ENCODE measurements at places on chromosomes 3 and 15.

DNA sequence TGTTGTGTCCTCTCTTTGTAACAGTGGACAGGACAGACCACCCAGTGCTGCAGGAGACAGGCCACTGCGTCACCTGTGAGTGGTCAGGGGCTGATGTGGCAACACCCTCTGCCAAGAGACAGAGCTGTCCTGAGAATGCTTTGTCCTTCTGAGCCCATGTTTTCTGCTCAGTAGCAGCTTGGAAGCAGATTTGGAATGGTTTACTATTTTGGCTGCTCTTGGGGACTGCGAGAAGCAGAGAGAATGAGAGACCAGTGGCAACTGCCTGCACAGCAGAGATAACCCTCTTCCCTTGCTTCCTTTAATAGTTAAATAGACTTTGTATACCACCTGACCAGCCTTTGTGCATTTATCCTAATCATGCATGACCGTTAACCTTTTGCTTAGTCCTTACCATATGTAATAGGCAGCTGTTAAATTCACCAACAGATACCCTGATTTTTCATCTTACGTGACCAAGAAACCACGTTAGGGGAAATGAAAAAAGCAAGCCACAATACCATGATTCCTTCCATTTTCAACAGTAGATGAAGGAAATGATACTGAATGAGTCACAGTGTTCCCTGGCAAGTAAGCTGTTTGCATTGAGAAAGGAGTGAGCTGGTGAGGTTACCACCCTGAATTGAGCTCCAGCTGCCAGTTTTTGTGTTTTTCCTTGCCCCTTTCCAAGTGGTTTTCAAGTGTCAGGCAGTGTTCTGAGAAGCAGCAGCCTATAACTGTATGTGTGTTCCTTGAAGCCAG lies 35.5 kb downstream of the B3GALNT1 start:
- no peak for DNase-seq

DNA sequence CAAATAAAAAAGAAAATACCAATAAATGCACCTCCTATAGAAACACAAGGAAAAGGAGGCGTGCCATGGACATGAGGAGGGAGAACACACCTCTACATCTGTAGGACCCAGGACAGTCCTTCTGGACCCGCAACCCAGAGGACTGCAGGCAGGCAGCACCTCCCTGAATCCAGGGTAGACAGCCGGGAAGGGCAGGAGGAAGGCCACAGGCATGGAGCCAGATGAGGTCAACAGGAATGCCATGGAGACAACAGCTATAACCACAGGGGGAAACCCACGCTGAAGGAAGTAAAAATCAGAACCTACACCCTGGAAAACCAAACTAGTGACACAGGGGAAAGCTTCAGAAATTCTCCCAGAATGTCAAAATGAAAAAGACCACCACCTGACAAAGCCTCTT lies 248.8 kb upstream of the NSMCE3 start:
- no peak for DNase-seq

- peak; percentile 29 for DNase-seq
Measured at GRCh38 chr3:99579246-99579645, 59.1 kb upstream of the COL8A1 start.

DNA sequence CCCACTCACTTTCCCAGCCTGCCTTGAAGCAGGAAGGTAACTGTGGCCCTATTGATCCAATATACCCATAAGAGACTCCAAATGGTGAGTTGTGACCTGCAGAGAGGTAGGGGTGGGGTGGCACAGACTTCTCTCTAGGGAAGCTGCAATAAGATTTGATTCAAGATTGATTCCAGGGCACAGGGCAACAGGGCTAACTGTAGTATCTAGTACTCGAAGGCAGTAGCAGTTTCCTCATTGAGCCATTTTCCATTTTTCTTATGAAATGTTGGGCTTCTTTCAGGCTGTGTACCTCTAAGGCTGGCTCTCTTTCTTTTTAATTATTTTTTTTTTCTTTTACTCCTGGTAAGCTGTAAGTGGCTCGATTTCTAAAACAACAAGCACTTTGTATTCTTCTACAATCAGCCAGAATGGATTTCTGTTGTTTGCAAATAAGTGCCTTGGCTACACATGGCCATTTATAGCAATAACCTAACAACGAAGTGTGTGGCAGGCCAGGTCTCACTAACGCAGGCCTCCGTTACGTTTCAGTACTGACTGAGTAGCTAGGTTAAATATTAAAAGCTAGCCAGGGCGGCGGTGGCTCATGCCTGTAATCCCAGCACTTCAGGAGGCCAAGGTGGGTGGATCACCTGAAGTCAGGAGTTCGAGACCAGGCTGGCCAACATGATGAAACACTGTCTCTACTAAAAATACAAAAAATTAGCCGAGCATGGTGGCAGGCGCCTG lies 19.3 kb downstream of the CCDC12 start:
- DNase-seq: no peak

- DNase-seq: no peak
Measured at GRCh38 chr15:83396101-83396500, 51.0 kb upstream of the SH3GL3 start.

DNA sequence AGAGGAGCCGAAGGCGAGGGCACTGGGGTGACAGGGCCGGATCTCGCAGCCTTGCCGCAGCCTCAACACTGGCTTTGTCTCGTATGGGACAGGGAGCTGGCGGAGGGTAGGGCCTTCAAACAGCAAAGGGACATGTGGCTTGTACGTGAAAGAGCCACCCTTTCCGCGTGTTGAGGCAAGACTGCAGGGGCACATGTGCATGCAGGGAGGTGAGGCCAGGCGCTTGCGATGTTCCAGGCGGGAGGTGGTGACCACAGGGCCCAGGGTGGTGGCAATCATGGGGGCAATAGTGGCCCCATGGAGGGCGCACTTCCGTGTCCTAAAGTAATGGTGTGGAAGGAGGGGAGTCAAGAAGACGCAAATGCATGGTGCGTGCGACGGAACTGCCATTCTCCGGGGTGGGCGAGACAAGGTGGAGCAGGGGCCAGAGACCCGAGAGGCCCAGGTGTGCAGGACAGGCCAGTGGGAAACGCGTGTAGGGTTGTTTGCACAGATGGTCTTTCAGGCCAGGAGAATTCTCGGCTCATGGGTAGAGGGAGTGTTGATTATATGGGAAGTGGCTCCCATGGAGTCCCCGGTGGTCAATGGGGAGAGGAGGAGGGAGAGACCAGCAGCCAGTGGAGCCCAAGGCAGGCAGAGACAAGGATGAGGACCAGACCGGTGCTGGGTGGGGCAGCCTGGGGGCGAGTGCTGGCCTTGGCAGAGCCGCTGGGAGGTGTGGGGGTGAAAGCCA lies 45.8 kb upstream of the PCSK6 start:
- DNase-seq: no peak

DNA sequence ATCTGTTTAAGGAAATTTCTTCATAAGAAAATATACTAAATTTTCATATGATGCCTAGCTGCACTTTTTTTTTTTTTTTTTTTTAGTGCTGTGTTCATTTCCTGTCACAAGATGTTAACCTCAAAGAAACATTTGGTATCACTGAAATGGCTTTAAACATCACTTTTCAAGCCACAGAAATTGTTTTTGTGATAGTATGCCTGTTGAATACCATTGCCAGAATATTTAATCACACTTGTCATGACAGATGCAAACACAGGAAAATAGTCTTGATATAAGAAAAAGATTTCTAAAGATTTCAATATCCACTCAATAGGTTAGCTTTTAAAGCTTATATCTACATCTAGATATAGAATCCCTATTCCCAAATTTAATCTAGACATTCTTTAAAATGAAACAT lies 608.5 kb upstream of the AGTR1 start:
- DNase-seq: no peak

DNA sequence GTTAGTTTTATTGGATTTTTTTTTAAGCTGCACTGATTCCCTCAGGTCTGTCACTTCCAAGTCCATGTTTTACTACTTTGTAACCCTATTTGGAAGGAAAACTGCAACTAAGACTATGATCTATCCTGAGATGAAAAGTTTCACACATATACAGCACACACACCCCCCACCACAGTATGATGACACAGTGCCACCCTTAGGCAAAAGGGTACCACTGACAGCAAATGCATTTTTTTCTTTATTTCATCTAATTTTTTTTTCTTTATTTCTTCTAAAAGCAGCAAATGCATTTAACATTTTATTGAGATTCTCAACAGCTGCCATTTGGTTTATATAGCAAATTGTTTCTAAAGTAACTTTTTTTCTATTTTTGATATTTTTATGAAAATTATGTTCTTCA lies 21.2 kb downstream of the NGRN start:
- peak; percentile 40 for DNase-seq

DNA sequence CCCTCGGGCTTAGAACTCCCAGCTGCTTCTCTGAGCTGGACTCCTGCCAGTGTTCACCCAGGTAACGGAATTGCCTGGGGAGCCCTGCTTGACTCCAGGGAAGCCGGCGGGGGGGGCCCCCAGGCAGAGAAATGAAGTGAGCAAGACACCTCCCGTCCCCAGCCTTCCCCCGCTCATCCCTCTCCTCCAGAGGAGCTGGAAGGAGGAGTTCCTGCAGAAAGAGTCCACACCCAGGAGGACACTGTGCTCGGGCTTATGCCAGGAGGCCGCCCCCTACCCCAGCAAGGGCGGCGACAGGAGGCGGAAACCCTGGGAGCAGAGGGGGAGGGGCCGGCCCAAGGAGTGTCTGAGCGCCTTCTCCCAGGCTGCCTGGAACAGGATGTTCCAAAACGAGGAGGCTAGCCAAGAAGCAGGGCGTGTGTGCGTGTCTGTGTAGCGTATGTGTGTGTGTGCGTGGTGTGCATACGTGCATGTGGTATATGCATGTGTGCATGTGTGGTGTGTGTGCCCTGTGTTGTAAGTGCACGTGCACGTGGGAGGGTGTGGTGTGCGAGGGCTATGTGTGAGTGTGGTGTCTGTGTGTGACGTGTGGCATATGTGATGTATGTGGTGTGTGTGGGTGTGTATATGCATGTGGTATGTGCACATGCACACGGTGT lies 511.3 kb downstream of the SHQ1 start:
- DNase-seq: peak; percentile 92

GRCh38 chr15:66646308-66646707 lies 55.7 kb upstream of the SMAD6 start:
- DNase-seq: no peak

DNA sequence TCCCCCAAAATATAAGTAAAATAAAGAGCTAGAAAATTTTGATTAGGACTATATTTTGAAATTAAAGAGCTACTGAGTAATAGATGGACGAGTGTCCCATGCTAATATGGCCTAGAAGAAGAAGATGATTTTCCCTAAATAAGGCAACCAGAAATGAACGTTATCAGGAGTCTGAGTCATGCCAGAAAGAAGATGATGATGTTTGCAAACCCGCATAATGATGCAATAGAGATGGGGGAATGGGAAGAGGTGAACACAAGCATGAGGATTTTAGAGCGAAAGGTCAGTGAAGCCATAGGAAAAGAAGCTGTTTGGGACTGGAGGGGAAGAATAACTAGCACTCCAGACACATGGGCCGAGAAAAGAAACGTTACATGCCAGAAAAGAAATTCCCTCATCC lies 71.7 kb downstream of the FGF12 start:
- no peak for DNase-seq

- DNase-seq: peak; percentile 21
Measured at GRCh38 chr15:60074181-60074885, 70.2 kb downstream of the FOXB1 start.

GRCh38 chr3:39765575-39765974 lies 43.8 kb upstream of the MYRIP start:
- no peak for DNase-seq

DNA sequence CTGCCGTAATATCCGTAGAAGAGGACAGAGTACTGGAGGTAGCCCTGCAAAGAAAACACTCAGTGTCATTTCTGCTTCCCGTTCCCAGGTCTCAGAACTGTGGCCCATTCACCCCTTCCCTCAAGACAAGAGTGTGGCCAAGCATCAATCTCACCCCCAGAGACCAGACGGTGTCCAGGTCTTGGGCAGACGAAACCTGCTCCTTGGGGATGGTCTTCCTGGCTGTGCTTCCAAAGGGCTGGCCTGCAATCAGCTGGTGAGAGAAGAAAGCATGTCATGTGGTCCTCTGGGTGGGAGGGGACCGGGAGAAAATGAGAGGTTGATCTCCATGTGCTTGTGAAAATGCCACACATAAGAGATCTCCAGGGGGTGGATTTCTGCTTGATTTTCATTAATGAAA lies 15.8 kb downstream of the TMC3 start:
- DNase-seq: no peak

DNA sequence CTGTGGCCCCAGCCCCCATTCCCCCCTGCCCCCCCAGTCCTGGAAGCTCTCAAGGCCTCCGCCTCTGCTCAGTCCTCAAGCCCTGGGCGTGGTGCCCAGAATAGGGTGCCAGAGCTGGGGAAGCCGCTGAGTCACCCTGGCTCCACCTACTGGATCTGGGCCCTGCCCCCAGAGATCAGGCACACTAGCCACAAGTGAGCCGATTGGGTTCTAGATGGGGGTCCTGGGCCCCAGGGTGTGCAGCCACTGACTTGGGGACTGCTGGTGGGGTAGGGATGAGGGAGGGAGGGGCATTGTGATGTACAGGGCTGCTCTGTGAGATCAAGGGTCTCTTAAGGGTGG lies 5.7 kb downstream of the EIF4G1 start:
- peak; percentile 87 for DNase-seq

DNA sequence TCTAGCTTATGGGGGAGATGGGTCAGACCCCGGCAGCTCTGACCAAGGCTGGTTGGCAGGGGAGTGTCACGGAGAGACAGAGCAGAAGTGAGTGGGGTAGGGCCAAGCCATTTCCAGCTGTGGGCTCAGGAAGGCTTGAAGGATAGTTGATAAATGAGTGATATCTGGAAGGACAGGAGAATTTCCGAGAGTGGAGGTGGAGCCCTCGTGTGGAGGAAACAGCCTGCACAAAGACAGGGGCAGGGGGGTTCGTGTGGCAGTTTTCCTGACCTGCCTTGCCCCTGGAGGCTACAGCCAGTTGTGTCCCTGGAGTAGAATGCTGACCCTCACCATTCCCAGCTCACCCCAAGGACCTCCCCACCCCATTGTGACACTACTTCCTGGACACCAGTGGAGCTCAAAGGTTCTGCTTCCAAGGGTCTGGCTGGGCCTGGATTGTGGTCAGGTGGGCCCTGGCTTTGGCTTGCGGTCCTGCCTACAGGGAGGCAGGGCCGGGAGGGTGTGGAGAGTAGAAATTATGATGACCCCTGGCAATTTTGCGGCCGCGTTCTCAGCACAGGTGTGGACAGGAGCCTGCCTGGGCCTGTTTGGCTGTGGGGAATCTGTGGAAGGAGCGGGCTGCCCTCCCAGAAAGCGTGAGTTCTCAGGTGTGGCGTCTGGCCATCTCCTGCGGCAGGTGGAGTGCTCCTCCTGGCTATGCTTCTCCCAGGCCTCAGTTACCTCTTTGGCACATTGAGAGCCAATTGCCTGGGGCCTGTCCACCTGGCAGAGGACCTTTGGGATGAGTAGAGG lies at the start of gene SLC22A14:
Gene SLC22A14, plus strand, starts transcription at position 400 of the 792 bp plus-strand sequence. CDS start 23,733 bp downstream, outside the sequence.
- no peak for DNase-seq

DNA sequence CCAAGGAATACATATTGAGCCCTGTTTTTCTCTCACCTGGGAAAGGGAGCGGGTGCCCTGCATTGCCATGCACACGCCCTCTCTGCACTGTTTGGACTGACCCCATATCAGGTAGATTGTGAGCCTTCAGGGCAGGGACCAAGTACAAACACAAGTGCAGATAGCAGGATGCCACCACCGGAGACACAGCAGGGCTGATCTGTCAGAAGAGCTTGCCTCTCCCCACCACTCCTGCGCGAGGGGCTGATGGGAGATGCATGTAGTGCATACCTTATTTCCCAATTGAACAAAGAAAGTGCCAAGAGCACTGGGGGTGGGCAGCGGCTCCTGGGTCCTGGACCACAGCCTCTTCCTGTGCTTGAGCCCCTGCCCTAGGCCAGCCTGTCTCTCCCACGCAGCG lies 9.0 kb upstream of the SLCO2A1 start:
- peak; percentile 56 for DNase-seq

GRCh38 chr15:65962187-65962586 lies 92.9 kb downstream of the RAB11A start:
- DNase-seq: no peak
